ENCODE measurements at places on chromosomes 6 and 20.

DNA sequence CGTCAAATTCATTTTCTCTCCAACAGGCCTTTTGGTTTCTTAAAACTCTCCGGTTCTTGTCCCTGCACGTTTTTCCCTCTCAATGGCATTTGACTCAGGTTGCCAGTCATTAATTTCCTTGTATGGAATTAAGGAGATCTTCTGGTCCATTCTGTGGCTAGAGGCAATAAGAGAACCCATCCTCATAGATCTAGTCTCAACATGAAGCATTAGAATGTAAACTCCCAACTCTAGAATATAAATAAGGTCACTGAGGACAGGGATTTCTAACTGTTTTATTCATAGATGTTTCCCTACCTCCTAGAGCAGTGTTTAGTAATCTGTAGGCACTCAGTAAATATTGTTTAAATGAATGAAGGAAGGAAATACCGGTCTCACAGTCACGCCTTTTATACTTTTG, 185.2 kb upstream of the FLRT3 start:
- DNase-seq = no peak

- DNase-seq = no peak
These were observed 1.3 kb upstream of the SDCBP2 start for GRCh38 chr20:1330075-1330830.

- DNase-seq = no peak
These were observed 117.0 kb downstream of the TFAP2A start for GRCh38 chr6:10297832-10298231.

DNA sequence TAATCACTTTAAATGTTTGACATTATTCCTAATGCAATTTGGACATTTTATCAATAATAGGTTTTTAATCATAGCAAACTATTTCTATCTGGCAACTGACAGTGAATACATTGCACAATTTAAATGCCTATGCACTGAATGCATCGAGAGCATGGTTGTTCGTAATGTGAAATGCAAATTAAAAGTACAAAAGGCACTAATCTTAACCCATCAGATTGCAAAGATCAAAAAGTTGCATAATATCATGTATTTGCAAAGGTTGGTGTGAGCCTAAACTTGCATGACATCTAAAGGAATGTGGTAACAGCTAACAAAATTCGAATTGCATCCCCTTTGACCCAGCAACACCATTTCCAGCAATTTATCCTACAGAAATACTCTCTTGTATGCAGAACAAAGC, 469.9 kb upstream of the IRAK1BP1 start:
- no peak for DNase-seq

DNA sequence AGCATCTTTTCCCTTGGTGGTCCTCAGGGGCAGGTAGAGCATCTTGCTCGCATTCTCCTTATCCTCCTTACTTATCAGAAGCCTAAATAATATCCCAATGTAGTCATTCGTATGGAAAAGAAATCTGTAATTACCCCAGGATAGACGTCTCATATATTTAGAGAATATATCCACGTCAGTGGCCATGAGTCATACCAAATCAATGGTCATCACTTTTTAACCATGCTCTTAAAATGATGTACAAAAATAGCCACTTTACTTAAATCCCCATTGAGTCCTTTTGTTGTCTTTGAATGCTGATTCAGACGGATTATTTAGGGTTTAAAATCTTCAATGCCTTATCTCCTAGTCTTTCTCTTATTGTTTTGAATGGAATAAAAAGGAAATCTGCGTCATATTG, 231.7 kb upstream of the STXBP5 start:
- DNase-seq = no peak

DNA sequence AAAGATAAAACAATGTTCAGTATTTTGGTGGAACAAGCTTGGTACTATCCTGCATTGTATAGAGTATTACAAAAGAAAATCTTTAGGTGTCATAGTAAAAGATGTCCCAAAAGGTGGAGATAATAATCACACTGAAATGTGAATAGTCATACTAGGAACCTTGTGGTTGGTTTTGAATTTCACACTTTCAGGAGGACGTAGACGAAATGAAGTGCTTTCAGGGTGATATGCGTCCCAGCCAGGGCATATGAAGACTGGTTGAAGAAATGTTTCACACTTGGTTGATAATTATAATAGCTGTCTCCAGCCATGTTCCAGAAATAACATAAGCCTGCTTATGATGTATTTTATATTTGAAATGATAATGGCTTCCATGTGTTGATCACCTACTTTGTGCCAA, 60.4 kb downstream of the SCAND1 start:
- no peak for DNase-seq

GRCh38 chr6:90365002-90365401, 68.4 kb upstream of the BACH2 start:
- no peak for DNase-seq

GRCh38 chr6:722077-722524, 29.2 kb upstream of the EXOC2 start:
- DNase-seq = peak; percentile 55

DNA sequence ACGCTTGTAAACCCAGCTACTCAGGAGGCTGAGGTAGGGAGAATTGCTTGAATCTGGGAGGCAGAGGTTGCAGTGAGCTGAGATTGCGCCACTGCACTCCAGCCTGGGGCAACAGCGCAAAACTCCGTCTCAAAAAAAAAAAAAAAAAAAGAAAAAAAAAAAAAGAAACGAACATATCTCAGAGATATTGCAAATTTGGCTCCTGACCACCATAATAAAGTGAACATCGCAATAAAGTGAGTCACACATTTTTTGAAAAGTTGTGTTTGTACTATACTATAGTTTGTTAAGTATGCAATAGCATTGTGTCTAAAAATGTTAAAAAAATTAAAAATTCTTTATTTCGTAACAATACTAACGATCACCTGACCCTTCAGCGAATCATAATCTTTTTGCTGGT, 13.3 kb downstream of the RSPH9 start:
- DNase-seq = no peak

- DNase-seq = no peak
These were observed 39.9 kb upstream of the TAB2 start for GRCh38 chr6:149277621-149278020.

DNA sequence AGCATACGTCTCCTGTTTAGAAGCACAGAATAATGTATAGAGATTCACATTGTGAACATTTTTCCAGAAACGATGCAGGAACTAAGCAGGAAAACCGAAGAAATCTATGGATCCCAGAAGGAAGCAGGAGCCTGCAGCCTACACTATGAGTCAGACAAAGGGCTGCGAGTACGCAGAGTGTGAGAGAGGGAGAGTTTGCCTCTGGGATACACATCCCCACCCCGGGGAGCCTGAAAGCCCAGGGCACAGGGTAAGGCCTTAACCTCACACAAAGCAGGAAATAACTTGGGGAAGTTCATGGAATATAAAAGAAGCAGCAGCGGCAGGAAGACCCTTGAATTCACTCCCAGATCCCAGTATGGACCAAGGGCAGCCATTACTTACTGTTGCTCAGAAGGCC, 842.1 kb upstream of the MANEA start:
- no peak for DNase-seq

GRCh38 chr6:158853072-158853879, 34.1 kb upstream of the EZR start:
- DNase-seq = peak; percentile 83

- DNase-seq = no peak
These were observed 616.0 kb upstream of the BTBD3 start for GRCh38 chr20:11301699-11302098.

DNA sequence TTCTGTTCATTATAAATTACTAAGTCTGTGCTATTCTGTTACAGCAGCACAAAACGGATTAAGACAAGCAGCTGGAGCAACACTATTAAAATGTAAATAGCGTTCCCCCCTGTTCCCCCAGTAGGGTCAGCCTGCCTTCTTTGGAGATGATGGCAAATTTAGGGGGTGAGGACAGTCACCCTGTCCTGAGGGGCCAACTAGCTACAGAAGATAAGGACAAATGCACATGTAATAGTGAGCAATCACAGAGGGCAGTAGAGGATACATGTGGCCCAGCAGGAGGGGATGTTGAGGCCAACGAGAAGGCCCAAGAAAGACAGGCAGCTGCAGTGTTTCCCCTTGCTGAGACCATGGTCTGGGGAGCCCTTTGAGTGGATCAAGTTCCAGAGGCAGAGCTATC, 266.7 kb upstream of the CDYL start:
- DNase-seq = no peak

DNA sequence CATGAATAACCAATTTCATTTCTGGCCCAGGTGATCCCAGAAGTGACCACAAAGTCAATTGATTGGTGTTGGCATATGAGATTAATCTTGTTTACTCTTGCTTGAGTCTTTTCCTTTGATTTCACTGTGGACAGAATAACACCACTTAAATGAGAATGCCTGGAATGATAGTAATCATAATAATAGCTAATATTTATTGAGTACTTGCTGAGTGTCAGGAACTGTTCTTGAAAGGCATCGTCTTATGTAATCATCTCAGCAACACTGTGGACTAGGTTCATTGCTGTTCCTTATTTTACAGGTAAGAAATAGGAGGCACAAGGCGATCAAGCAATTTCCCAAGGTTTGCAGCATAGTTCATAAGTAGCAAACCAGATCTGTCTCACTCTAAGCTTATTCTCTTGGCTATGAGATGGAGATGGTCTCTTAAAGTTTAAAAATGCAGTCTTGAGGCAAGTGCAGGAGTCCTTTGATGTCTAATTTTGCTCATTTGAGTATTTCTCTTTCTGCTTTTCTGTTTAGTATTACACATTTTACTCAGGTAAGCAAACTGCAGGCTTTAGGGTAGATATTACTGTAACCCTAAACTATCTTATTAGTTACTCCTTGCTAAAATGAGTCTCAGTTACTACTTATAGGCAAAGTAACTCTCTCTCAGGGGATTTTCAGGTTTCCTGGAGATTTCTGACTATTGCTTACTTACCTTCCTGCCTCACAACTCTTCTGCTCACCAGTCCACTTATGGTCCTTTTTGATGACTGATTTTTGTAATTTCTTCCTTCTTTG, 6.3 kb downstream of the ADGRG6 start:
- no peak for DNase-seq

GRCh38 chr6:52548353-52548713, 28.5 kb downstream of the TRAM2 start:
- DNase-seq = no peak

GRCh38 chr6:100134297-100134696, 140.3 kb upstream of the MCHR2 start:
- DNase-seq = no peak

DNA sequence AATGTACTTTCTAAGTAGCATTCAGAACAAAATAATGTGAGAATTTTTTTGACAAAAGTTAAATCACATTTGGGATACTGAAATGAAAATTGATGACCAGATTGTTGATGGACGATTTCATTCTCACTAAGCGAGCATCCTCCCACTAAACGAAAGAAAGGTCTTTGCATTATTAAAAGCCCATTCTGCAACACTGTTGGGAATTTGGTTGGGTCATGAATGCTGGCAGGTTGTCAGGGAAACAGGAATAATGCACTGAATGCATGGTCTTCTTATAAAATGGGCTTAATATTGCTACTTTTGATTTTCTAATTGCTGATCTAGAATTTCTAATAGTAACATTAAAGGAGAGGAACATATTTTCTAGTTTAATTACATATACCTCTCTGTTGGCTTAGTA, 229.8 kb downstream of the NKAIN2 start:
- DNase-seq = no peak
